ENCODE measurements at places on chromosomes 1 and 21.

- no peak for DNase-seq
Measured at GRCh38 chr21:16086121-16086520, 356.3 kb downstream of the USP25 start.

- DNase-seq: no peak
Measured at GRCh38 chr1:198119906-198120305, 36.9 kb upstream of the NEK7 start.

GRCh38 chr1:62367005-62367557 is 47.8 kb upstream of the KANK4 start:
- no peak for DNase-seq

DNA sequence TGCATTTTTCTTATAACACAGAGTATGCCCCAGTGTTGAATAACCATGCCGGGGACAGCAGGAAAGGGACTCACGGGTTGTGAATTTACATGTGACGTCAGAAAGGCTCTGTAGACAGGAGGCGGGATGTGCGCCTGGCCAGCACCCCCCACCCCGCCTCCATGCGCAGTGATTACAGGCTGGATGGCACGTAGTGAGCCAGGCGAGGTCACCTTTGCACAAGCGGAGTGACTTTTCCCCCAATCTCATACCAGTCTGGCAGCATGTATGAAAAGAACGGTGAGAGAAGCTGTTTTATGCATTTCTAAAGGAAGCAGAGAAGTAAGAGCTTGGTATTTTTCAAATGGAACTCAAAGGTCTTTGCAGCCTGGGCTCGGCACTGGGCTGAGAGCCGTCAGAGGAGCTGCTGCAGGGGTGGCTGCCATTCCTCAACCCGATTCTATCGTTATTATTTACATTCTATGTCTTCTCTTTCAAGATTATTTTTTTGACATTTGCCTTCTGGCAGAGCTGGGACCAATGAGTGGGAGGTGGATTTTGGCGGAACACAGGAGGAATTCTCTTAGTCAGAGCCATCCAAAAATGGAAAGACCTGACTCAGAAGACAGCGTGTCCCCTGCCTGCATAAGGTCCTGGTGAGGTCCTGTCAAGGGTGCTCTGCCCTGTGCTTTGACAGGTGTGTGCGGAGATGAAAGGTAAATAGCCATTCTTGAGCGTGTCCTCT is 115.6 kb upstream of the SLC45A1 start:
- no peak for DNase-seq

GRCh38 chr1:244497805-244498204 is 36.7 kb downstream of the CATSPERE start:
- no peak for DNase-seq

DNA sequence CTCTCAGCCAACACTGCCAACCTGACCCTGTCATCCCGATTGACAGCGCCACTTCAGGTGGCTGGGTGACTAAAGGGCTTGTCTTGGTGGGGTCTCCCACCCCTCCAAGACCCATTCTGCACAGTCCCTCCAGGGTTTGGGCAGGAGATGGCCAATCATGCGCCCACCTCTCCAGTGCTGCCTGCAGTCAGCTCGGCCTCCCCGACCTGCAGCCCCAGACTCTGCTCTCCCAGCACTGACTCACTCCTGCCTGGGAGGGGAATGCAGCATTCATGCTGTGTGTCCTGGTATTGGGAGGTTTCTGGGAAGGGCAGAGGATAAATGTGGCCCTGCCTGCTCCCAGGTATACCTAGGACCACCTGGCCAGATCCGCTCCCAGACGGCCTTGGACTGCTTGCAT is 9.7 kb downstream of the TMEM81 start:
- DNase-seq: no peak
